ENCODE measurements at places on chromosomes 7 and 10. TPM values are rescaled to one million over a fixed set of nuclear protein-coding genes. Genes with fewer than 3 reads are reported as not detected.

GIGYF1 gene
- polyA plus RNA-seq = 40.5 TPM

OR2A5 gene
- polyA plus RNA-seq = not detected

TCAF1 gene
- 6.2 TPM for polyA plus RNA-seq

SLC16A12 gene
- polyA plus RNA-seq = 2.8 TPM

ASAH2 gene
- polyA plus RNA-seq = 5.5 TPM

TAS2R3 gene
- polyA plus RNA-seq = 0.40 TPM

LGI1 gene
- polyA plus RNA-seq = 2.1 TPM

KRIT1 gene
- 45.0 TPM for polyA plus RNA-seq

ABCC2 gene
- 4.3 TPM for polyA plus RNA-seq

SCRN1 gene
- polyA plus RNA-seq = 56.8 TPM

DPCD gene
- polyA plus RNA-seq = 267 TPM

CPA5 gene
- polyA plus RNA-seq = 59.4 TPM

RPEL1 gene
- polyA plus RNA-seq = not detected

RNF148 gene
- 37.6 TPM for polyA plus RNA-seq

ANKRD61 gene
- polyA plus RNA-seq = 17.3 TPM

NCF1 gene
- polyA plus RNA-seq = 8.3 TPM

LFNG gene
- polyA plus RNA-seq = 10.1 TPM

DOCK1 gene
- 19.0 TPM for polyA plus RNA-seq

DENND2A gene
- polyA plus RNA-seq = 8.5 TPM

PRRT4 gene
- 1.1 TPM for polyA plus RNA-seq

ETV1 gene
- polyA plus RNA-seq = 16.4 TPM

SPACDR gene
- polyA plus RNA-seq = 84.9 TPM

ABCB8 gene
- 34.9 TPM for polyA plus RNA-seq

ACTL6B gene
- polyA plus RNA-seq = 2.1 TPM

CYP2E1 gene
- polyA plus RNA-seq = 9.0 TPM

SH2D4B gene
- 0.22 TPM for polyA plus RNA-seq

NRF1 gene
- polyA plus RNA-seq = 16.9 TPM

Measured in testis (tissue), 5 donors.